ENCODE measurements at places on chromosomes 2 and 18.

- no peak for DNase-seq
Observed at GRCh38 chr2:206700156-206700555, 18.0 kb downstream of the DYTN start.

- no peak for DNase-seq
Observed at GRCh38 chr2:58289029-58289428, 47.9 kb upstream of the FANCL start.

DNA sequence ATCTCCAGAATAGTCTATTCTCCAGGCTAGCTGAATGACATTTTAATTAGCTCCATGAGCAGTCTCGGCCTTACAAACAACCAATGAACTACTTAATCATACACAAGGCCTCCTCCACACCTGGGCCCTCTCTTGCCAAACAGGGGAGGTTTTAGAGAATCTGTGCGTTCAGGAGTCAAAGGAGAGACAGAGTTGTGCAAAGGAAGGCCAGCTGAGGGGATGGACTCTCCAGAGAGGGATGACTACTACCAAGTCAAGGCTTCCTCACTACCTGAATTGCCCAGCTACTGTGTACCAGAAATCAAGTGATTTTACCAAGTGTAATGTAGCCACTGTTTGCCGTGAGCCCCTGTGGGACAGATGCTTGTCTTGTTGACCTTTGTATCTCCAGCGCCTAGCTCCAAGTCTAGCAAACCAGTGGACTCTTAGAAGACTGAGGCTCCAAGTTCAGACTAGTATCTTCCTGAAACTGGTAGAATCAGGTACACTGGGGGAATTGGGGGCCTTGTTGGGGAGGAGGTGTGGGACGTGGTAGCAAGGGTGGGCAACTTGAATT lies 123.1 kb upstream of the STON1 start:
- DNase-seq: no peak

DNA sequence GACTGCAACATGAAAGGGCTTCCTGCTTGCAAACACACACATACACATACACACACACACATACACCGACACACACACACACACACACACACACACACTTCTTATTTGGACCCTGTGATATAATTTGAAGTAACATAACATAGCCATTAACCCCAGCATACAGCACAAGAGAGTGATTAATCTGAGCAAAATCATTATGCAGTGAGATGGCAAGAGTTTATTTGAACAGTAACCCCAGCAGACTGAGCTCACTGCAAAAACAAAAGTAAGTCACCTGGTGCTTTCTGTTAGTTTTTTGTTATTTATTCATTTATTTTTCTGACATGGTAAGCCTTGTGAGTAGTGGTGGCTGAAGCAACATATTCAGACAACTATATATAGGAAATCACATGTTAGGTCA lies 93.7 kb downstream of the NOL4 start:
- no peak for DNase-seq

- no peak for DNase-seq
Observed at GRCh38 chr2:233416199-233416598, 61.9 kb downstream of the DGKD start.

DNA sequence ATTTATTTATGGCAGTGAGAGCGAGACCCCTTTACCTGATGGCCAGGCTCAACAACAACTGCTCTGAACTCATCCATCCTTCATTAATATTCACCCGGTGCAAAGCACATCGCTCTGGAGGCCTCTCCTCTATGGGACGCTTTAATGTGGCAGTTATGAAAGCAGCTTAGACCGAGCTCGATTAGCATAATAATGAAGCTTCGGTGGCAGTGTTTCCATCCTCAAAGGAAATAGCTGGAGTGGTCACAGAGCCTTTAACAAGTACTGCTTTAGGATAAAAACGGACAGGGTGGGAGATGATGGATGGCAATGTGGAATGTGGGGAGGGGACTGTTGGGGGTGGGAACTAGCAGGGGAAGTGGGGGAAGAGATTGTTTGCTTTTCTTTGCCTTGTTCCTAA lies 243.9 kb downstream of the SLC4A3 start:
- DNase-seq: no peak

DNA sequence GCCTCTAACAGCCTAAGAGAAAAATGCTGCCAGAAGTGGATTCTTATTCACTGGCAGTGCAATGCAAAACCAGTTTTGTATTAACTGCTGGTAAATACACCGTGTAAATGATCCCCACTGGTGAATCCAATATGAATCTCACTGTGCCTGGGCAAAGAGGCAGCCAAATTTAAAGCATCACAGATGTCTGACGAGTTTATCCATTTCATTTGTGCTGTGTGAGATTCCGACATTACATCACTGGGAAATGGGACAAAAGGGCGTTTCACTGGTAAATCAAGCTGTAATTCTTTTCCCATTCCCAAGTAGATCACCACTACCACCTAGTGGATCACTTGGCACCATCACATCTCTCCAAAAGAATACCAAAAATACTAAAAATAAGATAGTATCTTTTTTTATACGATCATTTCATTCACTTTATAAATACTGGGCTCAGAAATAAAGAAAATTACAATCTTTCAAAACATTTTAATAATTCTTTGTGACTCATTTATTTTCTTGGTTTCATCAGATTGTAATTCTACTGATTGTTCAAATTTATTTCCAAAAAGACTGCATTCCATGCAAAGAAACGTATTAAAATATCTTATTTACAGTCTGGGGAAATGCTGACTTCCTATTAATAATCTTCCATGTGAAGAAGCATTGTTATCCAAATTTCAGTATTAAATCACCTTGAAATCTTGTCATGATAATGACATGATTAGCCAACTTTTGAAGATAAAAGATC lies 125.6 kb downstream of the GRB14 start:
- DNase-seq: no peak

DNA sequence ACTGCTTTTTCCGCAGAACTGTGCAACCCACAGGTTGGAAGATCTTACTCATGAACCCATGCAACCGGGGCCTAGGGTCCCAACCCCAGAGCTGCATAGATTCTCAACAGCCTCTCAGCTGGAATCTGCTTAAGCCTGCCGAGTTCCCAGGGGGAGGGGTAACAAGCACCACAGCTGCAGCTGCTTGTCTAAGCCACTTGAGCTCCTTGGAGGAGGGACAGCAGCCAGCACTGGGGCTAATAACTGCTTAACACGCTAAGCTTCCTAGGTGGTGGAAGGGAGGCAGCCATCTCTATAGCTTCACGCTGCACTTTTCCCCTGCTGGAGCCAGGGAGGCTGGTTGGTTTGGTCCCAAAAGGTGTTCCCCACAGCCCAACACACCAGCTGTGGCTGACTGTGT lies 311.6 kb downstream of the DSC3 start:
- DNase-seq: no peak

DNA sequence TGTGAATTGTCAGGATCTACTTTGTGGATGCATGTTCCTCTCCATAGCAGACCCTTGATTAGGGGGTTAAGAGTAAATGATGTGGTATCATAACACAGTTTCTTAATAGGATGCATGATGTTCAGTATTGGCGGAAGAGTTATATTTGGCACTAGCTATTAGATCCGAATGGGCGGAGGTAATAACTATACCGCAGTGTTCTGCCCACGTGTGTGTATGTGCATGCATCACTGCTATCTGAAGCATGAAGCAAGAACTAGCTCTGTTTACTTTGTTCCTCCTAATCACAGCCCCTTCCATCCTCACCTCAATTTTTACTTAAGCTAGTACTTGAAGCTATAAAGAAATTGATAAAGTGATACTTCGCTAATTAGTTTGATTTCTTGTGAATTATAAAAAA lies 159.6 kb upstream of the NOSTRIN start:
- no peak for DNase-seq

- DNase-seq: no peak
Observed at GRCh38 chr2:60391649-60392375, 161.6 kb downstream of the BCL11A start.

DNA sequence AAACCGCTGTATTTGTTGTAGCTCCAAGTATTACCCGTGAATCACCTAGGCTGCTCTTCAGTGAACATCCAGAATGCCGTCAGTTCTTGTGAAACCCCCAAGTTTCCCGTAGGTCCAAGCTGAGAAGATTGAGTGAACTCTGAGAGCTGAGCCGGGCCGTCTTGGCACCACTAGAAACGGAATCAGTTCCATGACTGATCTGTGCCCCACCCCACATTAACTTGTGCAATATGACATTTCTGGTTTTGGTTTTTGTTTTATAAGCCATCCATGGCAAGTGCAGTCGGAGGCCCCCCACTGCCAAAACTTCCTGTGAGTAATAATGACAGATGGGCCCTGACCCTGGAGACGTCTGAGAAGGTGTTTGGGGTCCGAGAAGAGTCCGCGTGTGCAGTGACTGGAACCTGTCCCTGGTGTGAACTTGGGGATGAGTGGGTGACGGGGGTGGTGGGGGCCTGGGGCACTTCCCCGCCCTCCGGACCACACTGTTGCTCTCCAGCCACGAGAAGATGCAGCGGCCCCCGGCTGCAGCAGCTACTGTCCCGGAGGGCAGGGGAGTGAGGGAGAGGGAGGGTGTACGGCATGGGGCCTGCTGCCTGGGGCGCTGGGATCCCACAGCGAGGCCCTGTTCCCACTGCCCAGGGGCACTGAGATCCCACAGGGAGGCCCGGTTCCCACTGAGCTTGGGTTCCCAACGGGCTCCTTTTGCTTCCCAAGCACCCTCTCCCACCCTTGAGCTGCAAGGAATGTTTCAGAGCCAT lies 26.5 kb downstream of the NFATC1 start:
- no peak for DNase-seq

DNA sequence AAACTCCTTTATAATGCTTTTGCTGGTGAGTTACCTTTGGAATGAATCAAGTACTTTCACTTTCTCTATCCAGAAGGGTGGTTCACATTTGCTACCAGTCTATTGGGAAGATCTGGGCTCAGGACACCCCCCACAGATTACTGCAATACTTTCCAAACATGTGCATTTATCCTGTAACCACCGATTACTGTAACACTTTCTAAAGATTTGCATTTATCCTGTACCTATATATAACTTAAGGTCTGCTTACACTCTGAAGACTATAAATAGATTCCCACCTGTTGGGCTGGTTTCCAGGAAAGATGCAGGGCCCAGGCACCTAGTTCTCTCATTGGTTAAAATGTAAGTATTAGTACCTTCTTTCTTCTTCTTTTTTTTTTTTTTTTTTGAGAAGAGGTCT lies 113.0 kb upstream of the NEDD4L start:
- peak; percentile 21 for DNase-seq

- peak; percentile 3 for DNase-seq
Observed at GRCh38 chr18:67199993-67200617, 316.4 kb downstream of the DSEL start.

- no peak for DNase-seq
Observed at GRCh38 chr2:31957354-31958139, 53.3 kb downstream of the MEMO1 start.

DNA sequence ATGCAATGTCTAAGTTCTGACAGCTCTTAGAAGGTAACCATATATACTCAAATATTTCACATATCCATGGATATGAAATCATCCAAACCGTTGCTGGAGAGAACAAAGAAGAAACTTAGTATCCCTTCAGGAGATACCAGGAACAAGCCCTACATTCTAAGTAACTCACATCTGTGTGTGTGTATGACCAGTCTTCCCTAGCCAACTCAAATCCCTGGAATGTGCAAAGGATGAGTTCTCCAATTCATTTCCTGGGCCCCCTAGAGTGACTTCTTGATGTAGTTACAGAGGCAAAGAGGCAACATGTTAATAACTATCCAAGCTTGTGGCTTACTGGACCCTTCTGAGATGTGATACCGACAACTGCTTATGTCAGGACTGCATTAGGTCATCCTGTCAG lies 20.1 kb downstream of the TPGS2 start:
- no peak for DNase-seq

DNA sequence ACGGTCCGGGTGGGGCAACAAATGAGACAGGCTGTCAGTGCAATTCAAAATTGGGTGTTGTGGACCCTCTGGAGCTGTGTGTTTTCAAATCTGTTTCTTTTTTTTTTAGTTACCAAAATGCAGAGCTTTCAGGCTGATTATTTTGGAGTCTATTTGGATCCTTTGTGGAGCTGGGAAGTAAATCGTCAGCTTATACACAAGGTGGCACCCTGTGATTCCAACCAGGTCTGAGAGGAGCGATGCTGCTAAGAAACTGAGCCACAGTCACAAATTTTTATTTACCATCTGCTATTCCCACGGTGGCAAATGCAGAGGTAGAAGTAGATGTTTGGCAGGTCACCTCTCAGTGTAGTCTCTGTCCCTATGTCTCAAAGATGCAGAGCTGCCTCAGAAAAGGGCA lies 3.8 kb upstream of the EPC2 start:
- no peak for DNase-seq

GRCh38 chr18:4836141-4836540 lies 360.9 kb downstream of the AKAIN1 start:
- DNase-seq: no peak

DNA sequence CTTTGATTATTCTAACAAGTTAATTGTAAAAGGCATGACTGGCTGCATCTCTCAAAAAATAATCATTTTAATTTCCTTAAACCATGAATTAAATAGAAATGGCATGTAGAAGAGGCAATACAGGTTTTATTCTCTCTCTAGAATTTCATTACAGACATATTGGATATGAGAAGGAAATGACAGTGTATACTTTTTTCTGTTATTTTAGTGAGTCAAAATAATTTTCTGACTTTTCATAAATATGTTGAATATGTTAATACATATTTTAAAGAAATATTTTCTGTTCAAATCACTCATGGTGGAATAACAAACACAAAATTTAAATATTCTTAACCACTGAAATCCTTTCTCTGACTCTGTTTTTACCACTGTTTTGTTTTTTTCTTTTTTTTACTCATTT lies 510.4 kb downstream of the LRP1B start:
- no peak for DNase-seq

DNA sequence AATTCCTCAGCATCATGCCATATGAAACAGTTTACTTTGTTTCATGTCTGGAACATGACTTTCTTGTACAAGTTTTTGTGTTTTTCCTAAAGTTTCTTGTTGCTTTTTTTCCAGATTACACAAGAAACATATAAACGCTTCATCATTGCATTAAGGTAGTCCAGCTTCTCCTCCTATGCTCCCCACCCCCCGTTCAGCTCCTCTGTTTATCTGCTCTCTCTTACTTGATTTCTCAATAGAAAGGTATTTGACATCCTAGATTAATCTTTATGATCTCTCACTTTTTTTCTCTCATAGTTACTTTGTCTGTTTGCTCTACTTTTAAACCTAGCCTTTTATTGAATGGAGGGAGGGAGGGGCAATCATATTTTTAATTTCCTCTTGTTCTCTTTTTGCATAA lies 25.4 kb downstream of the SLC40A1 start:
- no peak for DNase-seq

Measured in germinal center (tissue), 1 donor.